PC-9 (cell line): ENCODE measurements at places on chromosomes 7 and 10.
A peak's percentile ranks its signal among the peaks of the same experiment; 100 is the strongest.

DNA sequence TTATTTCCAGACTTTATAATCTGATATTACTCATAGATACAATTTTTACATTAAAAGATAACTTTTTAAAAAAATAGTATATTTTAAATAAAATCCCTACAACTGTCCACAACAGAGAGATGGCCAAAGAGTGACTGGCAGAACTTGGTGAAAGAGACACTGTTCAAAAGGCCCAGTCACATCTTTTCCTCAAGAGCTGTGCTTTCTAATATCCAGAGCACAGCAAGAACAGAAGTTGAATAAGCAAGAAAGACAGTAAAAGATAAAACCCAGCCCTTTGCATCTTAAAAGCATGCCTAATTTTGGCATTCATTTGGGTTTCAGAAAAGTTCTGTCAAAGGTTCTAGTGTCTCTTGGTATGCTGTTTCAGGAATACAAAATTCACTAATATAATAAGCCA, 6.9 kb downstream of the WASL start:
- DNase-seq: no peak

- no peak for DNase-seq
These were observed 1.4 kb upstream of the DOCK1 start for GRCh38 chr10:126903656-126904360.

- no peak for DNase-seq
These were observed 17.2 kb upstream of the BMPER start for GRCh38 chr7:33888166-33888565.

DNA sequence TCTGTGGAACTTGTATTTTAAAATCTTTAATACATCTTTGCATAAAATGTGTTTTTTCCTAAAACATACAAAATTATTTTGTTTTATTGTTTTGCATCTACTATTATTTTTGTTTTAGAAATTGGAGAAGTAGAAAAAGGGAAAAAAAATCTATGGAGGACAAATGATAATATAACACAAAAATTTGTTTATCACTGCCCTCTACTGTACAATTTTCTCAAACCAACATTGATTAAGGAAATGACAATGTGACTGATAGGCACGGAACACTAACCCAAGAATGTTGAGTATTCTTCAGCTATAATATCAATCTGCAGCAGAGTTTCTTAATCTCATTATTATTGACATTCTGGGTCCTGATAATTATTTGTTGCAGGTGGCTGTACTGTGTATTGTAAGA, 9.5 kb upstream of the ING3 start:
- DNase-seq: no peak

DNA sequence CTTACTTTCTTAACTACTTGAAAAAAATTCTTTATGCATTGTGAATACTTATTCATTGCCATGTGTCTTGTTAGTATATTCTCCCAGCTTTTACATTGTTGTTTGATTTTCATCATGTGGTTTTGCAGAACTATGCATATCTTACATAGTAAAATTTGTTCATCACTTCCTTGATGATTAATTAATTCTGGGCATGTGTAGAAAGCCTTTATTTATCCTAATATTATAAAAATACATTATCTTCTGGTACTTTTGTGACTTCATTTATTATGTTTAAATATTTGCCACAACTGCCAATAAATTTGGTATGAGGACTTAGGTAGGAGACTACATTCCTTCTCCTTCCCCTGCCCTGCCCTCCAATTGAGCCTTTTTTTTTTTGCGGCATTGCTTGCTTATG, 166.0 kb upstream of the ZNF32 start:
- DNase-seq: no peak

GRCh38 chr10:24981161-24981710, 28.8 kb upstream of the PRTFDC1 start:
- DNase-seq: no peak

- DNase-seq: no peak
These were observed 235.0 kb downstream of the CCDC7 start for GRCh38 chr10:32680803-32681557.

GRCh38 chr7:101453617-101454016, 90.9 kb downstream of the COL26A1 start:
- no peak for DNase-seq

- no peak for DNase-seq
These were observed 44.7 kb upstream of the TRUB1 start for GRCh38 chr10:114893251-114893650.

DNA sequence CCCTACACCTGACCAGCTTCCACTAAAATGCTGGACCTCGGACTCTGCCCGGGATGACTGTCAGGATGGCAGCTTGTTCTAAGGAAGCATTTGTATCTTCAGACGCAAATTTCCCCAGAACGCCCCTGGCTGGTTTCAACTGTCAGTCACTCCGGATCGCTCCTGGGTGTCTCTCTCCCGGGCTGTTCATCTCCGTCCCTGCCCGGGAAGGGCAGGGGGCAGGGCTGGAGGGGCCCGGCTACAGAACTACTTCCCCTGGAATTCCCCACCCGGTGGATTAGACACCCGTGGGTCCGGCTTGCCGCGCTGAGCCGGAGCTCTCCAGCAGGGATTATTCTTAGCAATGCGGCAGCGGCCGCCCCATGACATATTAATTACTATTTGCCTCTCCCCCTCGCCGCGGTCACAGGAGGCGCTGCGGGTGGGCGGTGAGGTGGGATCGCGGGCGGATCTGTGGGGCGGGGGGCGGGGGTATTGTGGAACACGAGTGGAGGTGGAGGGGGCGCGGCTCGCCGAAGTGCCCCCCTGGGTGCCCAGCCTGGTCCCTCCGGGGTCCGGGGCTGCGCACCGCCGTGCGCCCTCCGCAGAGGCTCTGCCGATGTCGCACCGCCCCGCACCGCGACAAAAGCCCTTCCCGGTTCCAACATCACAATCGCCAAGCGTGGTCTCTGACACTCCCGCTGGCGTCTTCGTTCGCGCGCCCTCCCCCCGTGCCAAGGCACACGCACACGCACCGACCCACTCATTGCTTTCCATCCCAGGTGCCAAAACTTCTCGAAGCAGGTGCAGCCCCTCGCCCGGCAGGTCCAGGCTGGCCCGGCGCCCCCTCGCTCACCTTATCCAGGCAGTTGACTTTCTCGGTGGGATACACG, 276.1 kb upstream of the NEBL start:
- no peak for DNase-seq

GRCh38 chr7:33108554-33109004, 625 bp downstream of the RP9 start:
- DNase-seq: peak; percentile 33

- no peak for DNase-seq
These were observed 4.9 kb downstream of the ZNF277 start for GRCh38 chr7:112211348-112211907.

DNA sequence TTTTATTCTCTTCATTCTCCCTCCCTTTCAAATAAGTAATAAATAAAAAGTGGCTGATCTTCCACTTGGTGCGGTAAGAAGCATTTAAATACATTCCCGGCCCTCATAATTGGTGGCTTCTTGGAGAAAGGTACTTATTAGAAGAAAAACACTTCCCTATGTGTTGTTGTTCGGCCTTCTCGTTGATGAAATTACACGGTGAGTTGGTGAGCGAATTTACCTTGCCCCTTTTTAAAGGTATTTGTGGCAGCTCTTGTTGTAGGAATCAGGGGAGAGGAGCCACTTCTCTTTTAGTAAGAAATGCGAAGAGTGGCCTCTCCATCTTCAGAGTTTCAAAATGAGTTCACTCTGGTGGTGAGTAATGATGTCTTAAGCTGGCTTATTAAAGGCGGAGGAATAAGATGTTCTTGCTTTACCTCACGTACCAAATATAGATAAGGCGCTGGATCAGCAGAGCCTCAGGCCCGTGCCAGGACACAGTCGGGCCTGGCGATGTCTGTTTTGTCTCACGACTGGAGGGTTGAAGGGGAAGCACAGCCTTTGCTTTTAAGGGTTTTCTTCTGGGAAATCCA, 135.9 kb downstream of the CUX1 start:
- DNase-seq: no peak
